ENCODE measurements at places on chromosomes 4 and X. TPM values are rescaled to one million over a fixed set of nuclear protein-coding genes. Genes with fewer than 3 reads are reported as not detected.
A peak's percentile ranks its signal among the peaks of the same experiment; 100 is the strongest.

SHOX gene
- 22.8 TPM for polyA plus RNA-seq

CXCR3 gene
- polyA plus RNA-seq, result not detected

GRCh38 chr4:85598936-85599335, 124.0 kb downstream of the ARHGAP24 start:
- DNase-seq, result no peak

DNA sequence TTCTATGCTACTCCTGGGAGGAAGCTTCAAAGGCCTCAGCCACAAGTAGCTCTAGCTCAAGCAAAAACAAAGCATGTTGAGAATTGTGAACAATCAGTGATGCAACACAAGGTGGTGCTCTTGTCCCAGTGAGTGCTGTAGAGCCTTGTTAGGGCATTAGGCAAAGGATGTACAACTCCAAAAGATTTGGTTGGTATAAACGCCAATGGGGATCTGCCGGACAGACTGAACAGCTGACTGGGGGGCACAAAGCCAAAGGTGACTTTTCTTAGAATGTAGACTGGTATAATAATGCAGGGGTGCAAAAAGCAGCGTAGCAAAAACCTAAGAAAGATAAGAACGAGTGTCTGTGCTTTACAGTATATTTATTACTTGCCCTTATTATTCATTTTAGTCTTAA, 62.6 kb upstream of the ALB start:
- DNase-seq, result no peak

DNA sequence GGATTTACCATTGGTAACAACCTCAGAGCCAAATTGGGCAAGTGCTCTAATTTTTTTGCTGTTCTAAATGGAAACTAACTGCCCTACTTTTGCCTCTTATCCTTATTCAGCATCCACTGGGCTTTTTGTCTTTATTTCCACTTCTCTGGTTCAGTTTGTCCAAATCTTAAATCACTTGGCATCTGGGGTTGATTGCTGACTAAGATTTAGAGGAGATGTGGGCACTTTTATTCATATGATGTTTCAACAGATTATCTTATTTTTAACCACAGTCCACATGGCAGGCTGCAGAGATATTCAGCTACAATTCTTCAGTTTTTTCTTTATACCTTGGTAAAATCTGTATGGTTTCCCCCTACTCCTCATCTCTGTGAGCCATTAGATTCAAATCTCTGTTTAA, 1161.4 kb upstream of the PCDH7 start:
- no peak for DNase-seq

DNA sequence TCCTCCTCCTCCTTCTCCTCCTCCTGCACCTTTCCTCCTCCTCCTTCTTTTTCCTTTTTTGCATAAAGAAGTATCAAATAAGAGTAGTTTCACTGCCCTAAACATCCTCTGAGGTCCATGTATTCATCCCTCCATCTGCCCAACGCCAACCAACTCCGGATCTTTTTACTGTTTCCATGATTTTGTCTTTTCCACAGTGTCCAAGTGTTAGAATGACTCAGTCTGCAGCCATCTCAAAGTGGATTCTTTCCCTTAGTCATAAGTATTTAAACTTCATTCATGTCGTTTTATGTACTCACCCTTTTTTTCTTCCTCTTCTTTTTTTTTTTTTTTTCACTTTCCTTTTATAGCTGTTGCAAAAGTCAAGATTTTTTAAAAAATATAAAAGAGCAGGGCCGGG, 12.9 kb downstream of the CSF2RA start:
- DNase-seq, result peak; percentile 77

GRCh38 chr4:132642016-132642817, 506.9 kb upstream of the PCDH10 start:
- DNase-seq, result no peak

Measured in BJ (cell line).